Stimulated activated CD4-positive, alpha-beta T cell treated with anti-CD3 and anti-CD28 coated beads, Interleukin-4, amount 100 ng/mL, for 24 hours (primary cell): ENCODE measurements at places on chromosomes 2 and 18.
A peak's percentile ranks its signal among the peaks of the same experiment; 100 is the strongest.

- no peak for DNase-seq
These were observed 84.2 kb upstream of the UXS1 start for GRCh38 chr2:106278112-106278876.

DNA sequence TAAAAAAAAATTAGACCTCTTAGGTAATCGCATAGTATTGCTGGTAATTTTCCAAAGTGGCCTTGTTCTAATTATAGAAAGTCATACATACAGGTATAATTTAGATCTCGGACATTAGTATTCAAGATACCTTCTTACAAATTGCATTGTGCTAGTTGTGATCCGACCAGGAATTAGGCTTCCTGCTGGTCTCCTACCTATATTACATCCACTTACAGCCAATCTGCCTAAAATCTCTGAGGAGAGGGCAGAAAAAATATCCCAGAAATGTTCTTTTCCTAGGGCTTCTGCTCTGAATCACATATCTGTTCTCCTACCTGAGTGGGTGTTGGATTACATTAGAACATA is 314.7 kb upstream of the GULP1 start:
- no peak for DNase-seq

- DNase-seq, result no peak
These were observed 458.8 kb upstream of the NRXN1 start for GRCh38 chr2:51490576-51491234.

- no peak for DNase-seq
These were observed 37.5 kb upstream of the TPO start for GRCh38 chr2:1375794-1376193.

- no peak for DNase-seq
These were observed 73.8 kb downstream of the AQP4 start for GRCh38 chr18:26791676-26792075.

DNA sequence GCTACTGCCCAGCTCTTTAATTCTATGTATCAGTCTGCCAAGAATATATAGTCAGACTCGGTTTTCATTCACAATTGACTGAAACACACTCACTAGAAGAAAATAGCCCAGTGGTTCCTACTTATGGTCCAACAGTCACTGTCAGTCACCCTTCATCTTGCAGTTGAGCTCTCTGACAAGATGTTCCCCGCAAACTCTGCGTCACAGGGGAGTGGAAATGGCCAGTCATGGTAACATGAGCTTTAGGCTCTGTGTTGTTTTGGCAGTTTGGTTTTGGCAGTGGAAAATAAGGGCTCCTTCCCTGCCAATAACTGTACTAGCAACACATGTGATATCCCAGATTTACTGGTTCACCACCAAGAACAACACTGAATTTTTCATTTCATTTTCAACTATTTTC is 122.5 kb downstream of the PRPF40A start:
- DNase-seq, result no peak

DNA sequence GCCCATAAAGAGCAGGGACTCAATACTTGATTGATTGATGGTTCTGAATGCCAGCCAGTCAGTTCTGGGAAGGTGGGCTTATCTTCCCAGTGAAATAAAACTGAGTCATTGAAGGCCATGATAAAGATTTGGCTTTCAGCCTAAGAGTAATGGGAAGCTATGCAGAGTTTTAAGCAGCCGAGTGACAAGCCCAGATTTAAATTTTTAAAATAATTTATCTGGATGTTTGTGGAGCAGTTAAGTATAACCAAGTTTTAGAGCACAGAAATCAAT is 122.8 kb downstream of the RAPGEF4 start:
- no peak for DNase-seq

- no peak for DNase-seq
These were observed 5.2 kb downstream of the ZNF385B start for GRCh38 chr2:179856205-179856604.

DNA sequence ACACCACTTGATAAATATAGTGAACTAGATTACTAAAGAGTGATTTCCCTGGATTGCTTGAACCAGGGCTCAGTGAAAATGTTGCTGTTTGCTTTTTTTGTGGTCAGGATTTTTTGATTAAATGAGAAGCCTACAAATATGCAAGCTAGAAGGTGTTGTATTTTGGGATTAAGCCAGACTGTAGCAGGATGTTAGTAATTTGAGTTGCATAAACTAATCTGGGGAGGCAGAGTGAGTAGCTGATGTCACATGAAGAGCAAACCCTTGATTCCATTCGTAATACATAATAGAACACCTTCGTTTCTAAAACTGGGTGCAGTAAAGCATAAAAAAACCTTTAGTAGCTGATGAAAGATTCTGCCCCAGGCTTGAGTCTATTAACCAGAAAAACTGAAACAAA is 32.0 kb downstream of the NEDD4L start:
- DNase-seq, result no peak

- DNase-seq, result no peak
These were observed 277.8 kb downstream of the TCF4 start for GRCh38 chr18:55310044-55310676.

DNA sequence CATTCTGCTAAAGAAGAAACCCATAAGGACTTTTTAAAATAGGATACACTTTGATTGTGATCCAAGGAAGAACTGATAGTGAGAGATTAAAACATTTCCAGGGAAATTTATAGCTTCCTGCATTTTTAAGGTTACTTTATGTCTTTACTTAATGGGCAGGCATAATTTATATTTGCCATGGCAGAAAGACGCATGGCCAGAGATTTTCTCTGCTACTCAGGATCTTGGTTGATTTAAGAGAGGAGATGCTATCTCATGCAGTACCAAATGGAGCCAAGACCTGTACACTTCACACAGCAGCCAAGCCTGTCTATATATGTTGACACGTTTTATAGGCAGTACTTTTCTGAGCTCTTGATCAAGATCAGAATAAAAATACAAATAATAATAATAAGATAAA is 60.9 kb upstream of the NT5C1B start:
- no peak for DNase-seq

DNA sequence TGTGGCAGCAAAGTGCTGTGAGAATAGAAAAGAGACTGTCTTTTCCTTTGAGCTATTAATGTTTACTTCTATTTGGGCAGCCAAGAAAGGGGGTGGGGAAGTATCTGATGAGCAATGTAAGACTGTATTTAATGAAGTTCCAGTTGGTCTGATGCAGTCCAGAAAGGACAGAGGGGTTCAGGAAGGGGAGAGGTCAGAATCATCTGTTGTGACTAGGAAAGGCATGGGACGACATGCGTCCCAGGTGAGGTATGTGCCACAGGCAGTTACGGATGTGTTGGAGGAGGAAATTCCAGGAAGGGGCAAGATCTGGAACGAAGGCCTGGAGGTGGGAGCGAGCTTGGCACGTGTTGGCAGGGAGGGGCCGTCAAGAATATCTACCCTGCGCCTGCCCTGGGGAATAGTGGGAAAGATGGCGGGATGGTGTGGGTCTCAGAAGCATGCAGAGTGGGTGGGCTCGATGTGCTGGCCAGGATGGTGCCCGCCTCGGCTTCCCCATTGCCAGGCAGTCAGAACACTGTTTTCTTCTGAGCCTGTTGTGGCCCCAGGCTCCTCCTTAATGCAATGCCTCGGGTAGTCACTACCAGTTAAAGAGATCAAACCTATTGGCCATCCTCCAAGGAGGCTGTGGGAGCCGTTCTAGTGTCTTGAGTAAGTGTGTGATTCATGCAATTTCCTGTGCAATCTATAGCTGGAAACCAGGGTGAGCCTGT is 57.8 kb upstream of the TXNDC2 start:
- DNase-seq, result no peak

DNA sequence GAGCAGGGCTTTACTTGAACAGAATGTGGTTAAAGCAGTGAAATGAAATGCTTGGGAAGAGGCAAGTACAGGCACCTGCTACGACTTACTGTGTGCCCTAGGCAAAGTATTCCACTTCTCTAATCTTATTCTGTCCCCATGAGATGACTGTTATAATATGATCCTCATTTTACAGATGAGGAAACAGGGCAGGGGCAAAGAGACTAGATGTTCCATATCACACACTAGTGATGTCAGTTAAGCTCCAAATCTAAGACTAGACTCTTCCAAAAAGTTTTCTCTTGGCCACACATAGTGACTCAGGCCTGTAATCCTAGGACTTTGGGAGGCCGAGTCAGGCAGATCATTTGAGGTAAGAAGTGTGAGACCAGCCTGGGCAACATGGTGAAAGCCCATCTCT is 235.0 kb downstream of the SETBP1 start:
- no peak for DNase-seq

GRCh38 chr2:48474574-48475298 is 55.2 kb upstream of the STON1 start:
- no peak for DNase-seq

- DNase-seq, result no peak
These were observed 45.4 kb downstream of the BCL2L11 start for GRCh38 chr2:111166115-111166514.

- no peak for DNase-seq
These were observed 2.0 kb downstream of the PROC start for GRCh38 chr2:127420039-127420864.

GRCh38 chr2:73993778-73994177 is 9.1 kb downstream of the TET3 start:
- no peak for DNase-seq

- DNase-seq, result no peak
These were observed 177.2 kb downstream of the THADA start for GRCh38 chr2:43418680-43419079.

- no peak for DNase-seq
These were observed 77.8 kb downstream of the SOCS6 start for GRCh38 chr18:70366670-70367069.

GRCh38 chr2:98749066-98749450 is 18.1 kb upstream of the MGAT4A start:
- no peak for DNase-seq

DNA sequence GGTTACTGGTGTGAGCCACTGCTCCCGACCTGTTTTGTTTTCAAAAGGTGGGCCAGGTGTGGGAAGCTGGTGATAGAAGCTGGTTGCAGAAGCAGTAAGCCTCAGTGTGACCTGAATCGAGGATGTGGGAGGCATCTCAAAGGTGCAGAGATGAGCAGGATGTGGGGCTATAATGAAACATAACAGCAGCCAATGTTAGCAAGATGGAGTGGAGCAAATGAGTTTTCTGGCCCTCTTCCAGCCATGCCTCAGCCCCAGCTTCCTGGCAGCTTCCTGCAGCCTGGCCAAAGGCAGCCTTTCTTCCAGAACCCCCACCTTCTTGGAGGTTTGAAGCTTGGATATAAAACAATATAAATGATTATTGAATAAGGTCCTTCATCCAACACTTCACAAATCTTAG is 184.8 kb downstream of the NCK2 start:
- DNase-seq, result peak; percentile 35

DNA sequence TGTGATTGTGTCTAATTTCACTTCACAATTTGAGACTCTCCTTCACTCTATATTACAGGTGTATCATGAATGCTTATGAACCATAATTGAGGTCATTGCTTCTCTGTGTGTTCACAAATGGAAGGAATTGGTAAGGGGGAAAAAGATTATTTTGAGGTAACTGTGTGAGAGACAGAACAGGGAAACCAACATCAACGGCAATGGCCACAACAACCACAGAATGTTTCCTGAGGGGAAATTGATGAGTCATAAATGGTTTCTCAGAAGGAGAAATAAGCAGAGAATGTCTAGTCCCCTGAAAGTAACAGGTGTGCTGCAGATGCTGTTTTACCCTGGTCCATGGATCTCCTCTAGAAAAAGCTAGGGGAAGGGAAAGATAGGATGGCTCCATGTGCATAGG is 361.2 kb upstream of the GALNT5 start:
- no peak for DNase-seq

- no peak for DNase-seq
These were observed 148.9 kb upstream of the MEX3C start for GRCh38 chr18:51346404-51346803.

GRCh38 chr18:7980656-7981055 is 413.5 kb downstream of the PTPRM start:
- DNase-seq, result no peak

DNA sequence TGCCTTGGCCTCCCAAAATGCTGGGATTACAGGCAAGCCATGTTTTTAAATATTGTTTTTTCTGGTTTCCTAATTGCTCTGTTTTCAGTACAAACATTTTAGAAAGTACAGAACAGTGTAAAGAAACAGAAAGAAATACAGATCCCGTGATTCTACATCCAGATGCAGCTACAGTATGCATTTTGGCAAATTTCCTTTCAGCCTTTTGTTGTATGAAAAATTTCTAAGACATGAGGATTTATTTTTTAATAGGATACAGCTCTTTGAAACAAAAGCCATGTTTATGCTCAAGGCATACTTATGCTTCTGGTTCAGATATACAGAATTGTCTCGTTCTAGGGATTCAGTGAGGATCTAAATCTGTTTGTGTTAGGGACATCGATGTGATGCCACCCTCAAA is 109.5 kb downstream of the MAP2 start:
- DNase-seq, result no peak

DNA sequence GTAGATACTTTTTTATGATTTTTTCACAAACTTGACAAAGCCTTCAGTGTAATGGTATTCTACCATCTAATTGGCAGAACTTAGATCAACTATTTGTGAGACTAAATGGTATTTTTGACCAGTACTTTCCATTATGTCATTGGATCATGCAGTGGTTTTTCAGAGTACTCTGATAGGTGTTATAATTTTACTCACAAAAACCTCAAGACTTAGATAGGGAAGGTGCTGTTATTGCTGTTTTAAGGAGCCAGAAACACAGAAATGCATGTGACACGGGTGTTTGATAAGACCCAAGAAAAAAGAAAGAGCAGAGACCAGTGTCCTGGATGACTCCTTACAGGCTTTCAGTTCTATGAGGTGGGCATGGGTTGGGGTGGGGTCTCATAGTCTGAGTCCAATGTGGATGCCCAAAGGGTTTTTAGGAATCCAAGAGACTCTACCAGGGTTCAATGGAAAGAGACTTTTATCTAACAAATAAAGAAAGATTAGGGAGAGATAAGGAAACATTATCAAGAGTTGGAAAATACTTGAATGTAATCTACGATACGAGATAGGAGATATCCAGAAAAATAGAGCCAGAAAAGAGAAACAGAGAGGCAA is 31.3 kb downstream of the SP140 start:
- no peak for DNase-seq

DNA sequence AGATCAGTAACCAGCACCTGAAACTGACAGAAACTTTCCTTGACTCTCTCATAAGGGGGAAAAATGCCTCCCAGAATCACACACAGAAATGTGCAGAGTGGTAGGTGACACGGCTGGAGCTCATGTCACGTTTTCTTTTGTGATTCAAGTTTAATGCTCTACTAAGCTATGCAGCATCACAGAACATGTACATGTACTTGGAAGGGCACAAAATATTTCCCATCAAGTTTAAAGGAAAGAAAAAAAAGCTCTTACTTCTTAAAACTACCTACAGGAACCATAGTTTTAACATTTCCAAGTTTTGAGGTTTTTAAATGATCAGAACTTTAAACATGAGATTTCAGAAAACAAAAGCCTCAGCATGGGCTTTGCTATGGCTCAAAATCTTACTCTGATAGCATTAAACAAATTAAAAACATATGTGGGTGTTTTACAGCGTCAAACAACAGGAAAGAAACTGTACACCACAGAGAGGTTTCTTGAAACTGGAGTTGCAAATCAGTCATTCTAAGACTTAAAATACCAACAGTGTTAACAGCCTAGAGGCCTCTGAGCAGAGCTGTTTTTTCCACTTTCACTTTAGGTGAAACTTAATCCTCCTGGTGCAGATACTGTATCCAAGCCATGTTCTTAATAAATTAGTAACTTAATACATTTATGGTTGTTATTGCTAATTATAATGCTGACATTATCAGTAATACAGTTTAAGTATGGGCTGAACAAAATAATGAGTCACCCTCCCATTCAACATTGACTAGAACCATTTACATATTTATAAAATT is 30.1 kb downstream of the MBP start:
- DNase-seq, result peak; percentile 37

- no peak for DNase-seq
These were observed 106.7 kb upstream of the CTDP1 start for GRCh38 chr18:79572848-79573451.
